Diencephalon (tissue), 1 donor: ENCODE measurements at places on chromosomes 1 and 21. TPM values are rescaled to one million over a fixed set of nuclear protein-coding genes. Genes with fewer than 3 reads are reported as not detected.

The CFAP74 gene
- 1.8 TPM for total RNA-seq

The DCST1 gene
- not detected for total RNA-seq

The PLEKHA6 gene
- 23.1 TPM for total RNA-seq

The IQCC gene
- 4.6 TPM for total RNA-seq

The PLEKHN1 gene
- not detected for total RNA-seq

The SPATA21 gene
- total RNA-seq: not detected

The DNAJC28 gene
- 8.5 TPM for total RNA-seq

The SLFNL1 gene
- total RNA-seq: 0.92 TPM

The NEGR1 gene
- 149 TPM for total RNA-seq

The PIP5K1A gene
- total RNA-seq: 58.6 TPM

The HSPA6 gene
- total RNA-seq: 1.2 TPM

The GUCA2B gene
- not detected for total RNA-seq

The SPRR2A gene
- not detected for total RNA-seq

The OR2L3 gene
- total RNA-seq: 0.92 TPM

The PLPPR4 gene
- total RNA-seq: 126 TPM

The LINGO4 gene
- total RNA-seq: 0.23 TPM

The OPRD1 gene
- 2.8 TPM for total RNA-seq

The TIE1 gene
- total RNA-seq: 19.6 TPM

The INTS7 gene
- total RNA-seq: 32.5 TPM

The SGIP1 gene
- total RNA-seq: 79.6 TPM

The TMEM125 gene
- 0.69 TPM for total RNA-seq

The MFN2 gene
- total RNA-seq: 59.7 TPM

The ZMYND12 gene
- total RNA-seq: 1.6 TPM

The PMVK gene
- total RNA-seq: 15.7 TPM

The ZSWIM5 gene
- total RNA-seq: 22.1 TPM

The MYOC gene
- not detected for total RNA-seq

The IGSF9 gene
- 3.9 TPM for total RNA-seq

The SEC16B gene
- 1.2 TPM for total RNA-seq

The PRPF38A gene
- total RNA-seq: 19.6 TPM

The MIXL1 gene
- not detected for total RNA-seq

The HSD11B1 gene
- total RNA-seq: 0.46 TPM

The FAM163A gene
- 1.6 TPM for total RNA-seq

The ADGRL4 gene
- total RNA-seq: 4.2 TPM

The LENEP gene
- total RNA-seq: 0.69 TPM

The SH2D1B gene
- total RNA-seq: not detected

The ARHGAP30 gene
- 1.6 TPM for total RNA-seq
